SJSA1 (cell line): ENCODE measurements at places on chromosomes 2 and 18.

DNA sequence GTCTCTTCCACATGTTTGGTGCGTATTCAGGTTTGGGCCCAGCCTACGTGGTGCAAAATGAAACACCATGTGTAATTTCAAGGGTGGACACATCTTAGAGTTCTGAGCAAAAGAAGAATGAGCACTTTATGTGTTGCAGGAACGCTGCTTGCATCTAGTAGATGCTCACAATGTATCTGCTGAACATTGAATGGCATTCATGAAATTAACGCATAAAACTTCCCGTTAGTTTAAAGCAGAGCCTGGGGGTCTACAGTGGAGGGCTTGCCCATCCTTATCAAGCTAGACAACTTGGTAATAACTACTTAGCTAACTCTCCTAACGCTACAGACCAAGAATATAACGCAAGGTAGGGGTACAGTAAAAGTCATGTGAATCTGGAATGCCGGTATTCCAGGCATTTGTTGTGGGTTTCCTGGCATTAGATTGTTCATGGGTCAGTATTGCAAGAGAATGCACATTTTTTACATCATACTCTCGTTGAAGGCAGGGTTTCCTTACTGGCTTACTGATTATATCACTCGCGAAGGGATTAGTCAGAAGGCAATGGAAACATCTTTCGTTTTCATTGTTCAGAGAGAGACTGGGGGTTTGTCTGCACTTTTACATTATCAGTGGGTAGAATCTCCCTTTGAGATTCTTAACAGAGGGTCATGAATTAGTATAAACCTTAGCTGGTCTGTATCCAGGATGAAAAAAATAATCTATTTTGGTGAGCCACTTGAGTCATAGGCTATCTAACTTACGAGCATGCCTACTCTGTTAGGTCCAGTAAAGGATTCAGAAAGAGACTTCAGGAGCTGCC lies 229.5 kb upstream of the EPAS1 start:
- H3K36me3 ChIP-seq, result no peaks in the 10 kb centered on the region
- DNase-seq, result peak; percentile 97
- no peaks in the 10 kb centered on the region for H3K27me3 ChIP-seq
- peak overlapping the region; percentile 95 for H3K27ac ChIP-seq
- no peak overlapping the region for H3K4me3 ChIP-seq

- H3K36me3 ChIP-seq, result peaks cover 12% of the 10 kb centered on the region; the same call in 1 of the 2 replicates
- peak overlapping the region; percentile 91 for H3K27ac ChIP-seq
- H3K27me3 ChIP-seq, result no peaks in the 10 kb centered on the region
- H3K4me3 ChIP-seq, result no peak overlapping the region; the same call in 1 of the 2 replicates
Observed at GRCh38 chr18:9741793-9742523, 33.9 kb downstream of the RAB31 start.

DNA sequence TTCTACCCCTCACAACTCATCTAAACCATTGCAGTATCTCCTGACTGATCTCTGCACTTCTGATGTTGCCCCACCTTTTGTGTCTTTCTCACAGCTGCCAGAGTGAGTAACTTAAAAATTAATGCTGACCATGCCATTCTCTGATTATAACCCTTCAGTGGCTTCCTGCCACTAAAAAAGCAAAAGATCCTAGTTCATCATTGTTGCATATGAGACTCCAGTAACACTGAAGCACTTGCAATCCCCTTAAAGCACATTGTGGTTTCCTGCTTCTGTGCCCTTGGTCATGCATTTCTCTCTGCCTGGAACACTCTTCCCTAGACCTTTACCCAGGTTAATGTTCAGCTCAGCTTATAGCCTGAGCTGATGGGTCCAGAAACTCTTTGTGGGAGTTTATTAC lies 95.1 kb upstream of the WDSUB1 start:
- no peak for DNase-seq
- 0 out of 2 replicates have a peak, but pooled peaks cover 3% of the 10 kb centered on the region for H3K36me3 ChIP-seq
- H3K27ac ChIP-seq, result no peak overlapping the region
- no peaks in the 10 kb centered on the region for H3K27me3 ChIP-seq

- no peaks in the 10 kb centered on the region for H3K36me3 ChIP-seq
- no peak overlapping the region for H3K4me3 ChIP-seq
- no peaks in the 10 kb centered on the region for H3K27me3 ChIP-seq
- H3K4me1 ChIP-seq, result no peaks in the 10 kb centered on the region
- no peak overlapping the region for H3K27ac ChIP-seq
Observed at GRCh38 chr2:129879614-129880180, 99.8 kb upstream of the RAB6C start.

GRCh38 chr2:17355608-17356329 lies 162.5 kb downstream of the RAD51AP2 start:
- no peak for DNase-seq
- no peak overlapping the region for H3K4me3 ChIP-seq
- H3K4me1 ChIP-seq, result no peaks in the 10 kb centered on the region
- no peaks in the 10 kb centered on the region for H3K27me3 ChIP-seq

GRCh38 chr2:100527440-100528015 lies 35.3 kb upstream of the PDCL3 start:
- no peak for DNase-seq

DNA sequence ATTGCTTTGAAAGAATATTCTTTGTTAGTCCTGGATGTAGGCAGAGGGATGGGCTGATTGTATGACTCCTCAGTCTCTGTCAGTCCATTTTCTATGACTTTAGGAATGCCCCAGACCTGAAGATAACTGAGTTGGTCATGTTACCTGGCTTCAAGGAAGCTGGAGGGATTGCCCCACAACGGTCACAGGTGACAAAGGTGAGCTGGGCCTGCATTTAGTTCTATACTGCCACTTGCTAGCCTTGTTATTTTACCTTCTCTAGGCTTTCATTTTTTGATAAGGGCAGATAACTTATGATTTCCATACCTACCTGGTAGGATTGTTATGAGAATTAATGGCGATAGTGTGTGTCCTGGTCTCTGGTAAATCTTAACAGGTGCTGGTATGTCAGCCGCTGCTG lies 260.1 kb downstream of the PRKCE start:
- no peak for DNase-seq
- no peak overlapping the region for H3K4me3 ChIP-seq

- H3K27ac ChIP-seq, result no peak overlapping the region
- peaks cover 14% of the 10 kb centered on the region for H3K36me3 ChIP-seq
- H3K27me3 ChIP-seq, result no peaks in the 10 kb centered on the region
- DNase-seq, result no peak
- H3K4me1 ChIP-seq, result no peaks in the 10 kb centered on the region
Observed at GRCh38 chr18:28003451-28003850, 173.5 kb downstream of the CDH2 start.

DNA sequence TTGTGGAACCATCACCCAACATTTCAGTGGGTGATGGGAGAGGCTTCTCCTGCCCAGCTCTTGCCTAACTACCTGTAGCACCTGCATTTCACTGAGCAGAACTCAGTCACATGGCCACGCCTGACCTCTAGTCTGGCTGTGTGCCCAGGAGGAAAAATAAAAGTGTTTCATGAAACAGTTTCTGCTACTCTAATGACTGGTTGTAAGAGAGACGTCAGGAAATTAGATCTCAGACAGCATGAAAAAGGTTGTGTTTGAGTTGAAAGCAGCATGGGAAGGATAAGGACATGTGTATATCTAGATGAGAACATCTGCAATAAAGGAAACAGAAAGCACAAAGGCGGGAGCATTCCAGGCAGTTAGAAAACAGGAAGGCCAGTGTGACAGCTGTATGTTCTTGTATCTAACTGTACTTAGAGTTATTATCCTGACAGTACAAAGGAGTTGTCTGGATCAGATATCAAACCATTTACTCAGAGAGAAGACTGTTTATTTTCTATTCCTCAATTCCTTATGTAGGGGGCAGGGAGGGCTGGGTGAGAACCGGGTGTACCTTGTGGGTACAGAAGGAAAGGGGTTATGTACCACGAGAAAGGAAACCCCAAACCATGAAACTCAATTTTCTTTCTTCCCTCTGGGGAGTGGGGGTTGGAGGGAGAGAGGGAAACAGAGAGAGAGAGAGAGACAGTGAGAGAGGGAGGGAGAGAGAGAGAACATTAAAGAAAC lies 307.4 kb upstream of the VWC2L start:
- H3K27ac ChIP-seq, result no peak overlapping the region
- no peaks in the 10 kb centered on the region for H3K27me3 ChIP-seq
- no peak overlapping the region for H3K4me3 ChIP-seq
- DNase-seq, result no peak
- H3K4me1 ChIP-seq, result no peaks in the 10 kb centered on the region
- no peaks in the 10 kb centered on the region for H3K36me3 ChIP-seq

GRCh38 chr2:100971221-100971620 lies 30.9 kb upstream of the RPL31 start:
- H3K27ac ChIP-seq, result no peak overlapping the region
- H3K4me1 ChIP-seq, result no peaks in the 10 kb centered on the region
- no peak overlapping the region for H3K4me3 ChIP-seq
- H3K27me3 ChIP-seq, result no peaks in the 10 kb centered on the region

GRCh38 chr2:65656160-65656718 lies 223.8 kb upstream of the SPRED2 start:
- H3K4me1 ChIP-seq, result peaks cover 47% of the 10 kb centered on the region
- H3K4me3 ChIP-seq, result no peak overlapping the region
- no peak for DNase-seq
- H3K36me3 ChIP-seq, result no peaks in the 10 kb centered on the region
- no peaks in the 10 kb centered on the region for H3K27me3 ChIP-seq
- no peak overlapping the region for H3K27ac ChIP-seq

- H3K27ac ChIP-seq, result no peak overlapping the region
- no peak overlapping the region for H3K4me3 ChIP-seq
- H3K36me3 ChIP-seq, result no peaks in the 10 kb centered on the region
- no peaks in the 10 kb centered on the region for H3K27me3 ChIP-seq
- H3K4me1 ChIP-seq, result no peaks in the 10 kb centered on the region
Observed at GRCh38 chr2:45984366-45984765, 312.8 kb upstream of the EPAS1 start.

DNA sequence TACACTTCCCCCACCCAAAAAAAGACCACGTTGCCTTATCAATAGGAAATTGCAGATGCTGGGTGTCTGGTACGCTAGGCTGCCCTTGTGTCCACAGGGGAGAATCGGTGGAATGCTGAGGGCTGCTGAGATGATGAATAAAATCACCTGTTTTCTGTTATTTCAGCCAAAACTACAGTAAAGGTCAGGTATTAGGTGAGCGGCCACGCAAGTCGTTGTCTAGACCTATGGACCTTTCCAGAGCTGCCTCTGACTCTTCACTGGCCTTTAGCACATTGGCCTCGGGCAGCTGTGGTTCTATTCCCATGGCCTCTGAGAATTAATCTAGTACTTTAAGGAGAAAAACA lies 89.6 kb downstream of the MTCL1 start:
- H3K4me3 ChIP-seq, result no peak overlapping the region
- no peak for DNase-seq
- H3K4me1 ChIP-seq, result peaks cover 71% of the 10 kb centered on the region
- peak overlapping the region; percentile 64 for H3K27ac ChIP-seq
- H3K27me3 ChIP-seq, result no peaks in the 10 kb centered on the region
- peaks cover 36% of the 10 kb centered on the region for H3K36me3 ChIP-seq

DNA sequence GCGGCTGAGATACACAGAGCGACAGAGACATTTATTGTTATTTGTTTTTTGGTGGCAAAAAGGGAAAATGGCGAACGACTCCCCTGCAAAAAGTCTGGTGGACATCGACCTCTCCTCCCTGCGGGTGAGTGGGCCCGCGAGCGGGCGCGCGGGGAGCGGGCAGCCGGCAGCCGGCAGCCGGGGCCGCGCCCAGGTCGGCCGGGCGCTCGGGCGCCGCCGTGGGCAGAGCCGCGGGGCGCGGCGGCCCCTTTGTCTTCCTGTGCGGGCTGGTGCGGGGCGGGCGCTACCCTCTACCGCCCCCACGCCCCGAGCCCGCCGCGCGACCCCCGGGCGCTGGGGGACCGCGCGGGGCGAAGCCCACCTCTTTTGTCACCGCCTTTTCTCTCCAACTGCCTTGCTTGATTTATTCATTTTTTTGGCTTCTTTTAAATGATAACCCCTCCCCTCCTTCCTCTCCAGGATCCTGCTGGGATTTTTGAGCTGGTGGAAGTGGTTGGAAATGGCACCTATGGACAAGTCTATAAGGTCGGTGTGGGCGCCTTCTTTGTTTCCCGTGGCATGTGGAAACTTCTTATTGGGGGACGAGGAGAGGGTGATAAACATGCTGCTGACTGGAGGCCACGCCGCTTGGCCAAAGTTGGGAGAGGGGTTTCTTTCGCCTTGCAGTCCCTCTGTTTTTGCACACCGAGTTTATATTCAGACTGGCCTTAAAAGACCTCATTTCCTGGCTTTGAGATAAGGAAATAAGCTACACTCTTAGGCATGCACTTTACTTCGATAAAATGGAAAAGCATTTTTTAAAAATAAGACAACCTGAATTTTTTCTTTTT lies 722 bp downstream of the MAP4K4 start:
- peak; percentile 58 for DNase-seq
- H3K27ac ChIP-seq, result peak overlapping the region; percentile 66
- no peaks in the 10 kb centered on the region for H3K27me3 ChIP-seq
- H3K36me3 ChIP-seq, result peaks cover 23% of the 10 kb centered on the region

DNA sequence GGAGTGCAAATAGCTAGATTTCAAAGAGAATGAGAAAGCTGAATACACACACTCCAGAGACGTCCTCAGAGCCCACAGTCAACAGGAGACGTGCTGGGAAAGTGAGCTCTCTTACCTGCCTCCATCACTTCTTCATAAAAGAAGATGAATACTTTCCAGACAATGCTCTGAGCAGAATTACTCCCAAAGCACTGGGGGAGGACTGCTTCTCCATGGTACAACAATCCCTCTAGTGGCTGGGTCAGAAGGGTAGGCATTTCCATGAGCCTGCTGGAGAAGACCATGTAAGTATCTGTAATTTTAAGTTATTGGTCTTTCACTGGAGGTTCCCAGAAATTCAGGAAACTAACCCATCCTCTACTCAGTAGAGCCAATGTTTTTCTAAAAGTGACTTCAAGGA lies 190.3 kb downstream of the RBM43 start:
- H3K4me1 ChIP-seq, result no peaks in the 10 kb centered on the region
- no peaks in the 10 kb centered on the region for H3K27me3 ChIP-seq
- DNase-seq, result no peak
- no peak overlapping the region for H3K27ac ChIP-seq
- no peak overlapping the region for H3K4me3 ChIP-seq
- no peaks in the 10 kb centered on the region for H3K36me3 ChIP-seq

GRCh38 chr2:8418721-8419120 lies 263.1 kb upstream of the ID2 start:
- H3K36me3 ChIP-seq, result no peaks in the 10 kb centered on the region
- no peak for DNase-seq
- no peak overlapping the region for H3K4me3 ChIP-seq
- H3K27me3 ChIP-seq, result no peaks in the 10 kb centered on the region

DNA sequence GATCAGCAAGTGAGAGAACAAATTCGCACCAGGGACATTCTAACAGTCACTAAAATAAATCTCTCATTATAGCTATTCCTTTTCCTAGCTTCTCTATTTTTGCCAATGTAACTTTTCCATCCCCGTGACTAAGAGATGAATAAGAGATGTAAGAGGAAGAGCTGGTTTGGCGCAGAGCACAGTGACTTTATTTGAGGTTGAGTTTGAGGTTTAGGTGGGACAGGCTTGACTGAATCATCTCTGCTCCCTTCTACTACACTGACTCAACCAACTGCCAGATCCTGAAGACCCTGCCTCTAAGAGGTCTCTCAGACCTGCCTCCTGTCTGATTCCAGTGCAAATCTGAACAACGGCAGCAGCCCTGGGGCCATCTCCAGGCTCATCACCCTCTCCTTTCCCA lies 28.0 kb downstream of the RFX8 start:
- H3K36me3 ChIP-seq, result peaks cover 5% of the 10 kb centered on the region; the same call in 1 of the 2 replicates
- no peak overlapping the region for H3K4me3 ChIP-seq
- no peaks in the 10 kb centered on the region for H3K27me3 ChIP-seq

GRCh38 chr2:17460371-17461086 lies 57.7 kb downstream of the RAD51AP2 start:
- H3K27ac ChIP-seq, result no peak overlapping the region
- H3K4me3 ChIP-seq, result no peak overlapping the region
- H3K27me3 ChIP-seq, result no peaks in the 10 kb centered on the region
- DNase-seq, result no peak

GRCh38 chr18:32337821-32338220 lies 132.9 kb downstream of the GAREM1 start:
- H3K27me3 ChIP-seq, result no peaks in the 10 kb centered on the region
- H3K36me3 ChIP-seq, result no peaks in the 10 kb centered on the region
- H3K27ac ChIP-seq, result no peak overlapping the region
- H3K4me3 ChIP-seq, result no peak overlapping the region
